ENCODE measurements at places on chromosomes 16 and 17.

DNA sequence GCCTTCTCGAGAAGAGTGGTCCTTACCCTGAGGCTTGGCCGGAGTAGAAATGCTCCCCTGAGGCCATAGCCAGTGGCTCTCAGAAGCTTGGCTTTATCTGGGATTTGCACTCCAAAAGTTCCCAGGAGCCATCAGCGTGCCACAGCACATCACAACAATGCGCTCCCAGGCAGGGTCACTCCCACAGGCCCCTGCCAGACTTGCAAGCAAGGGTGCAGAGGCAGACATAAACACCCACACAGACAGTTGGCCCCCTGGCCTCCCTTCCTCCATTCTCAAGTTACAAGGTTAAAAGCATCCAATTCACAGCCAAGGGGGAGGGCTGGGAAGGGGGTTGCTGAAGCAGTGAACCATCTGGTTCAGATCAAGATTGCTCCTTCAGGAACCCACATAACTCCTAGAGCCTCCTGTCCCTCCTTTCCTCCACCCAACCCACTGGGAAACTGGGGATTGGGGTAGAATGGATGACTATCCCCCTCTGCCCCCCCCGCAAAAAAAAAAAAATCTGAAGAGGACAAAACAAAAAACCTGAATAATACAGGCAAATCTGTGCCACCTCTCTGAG is 1.8 kb downstream of the ST3GAL2 start:
- DNase-seq, result no peak

GRCh38 chr17:76447931-76448652 is 4.9 kb downstream of the UBE2O start:
- no peak for DNase-seq

- no peak for DNase-seq
Measured at GRCh38 chr16:67181346-67181745, 2.4 kb downstream of the MATCAP1 start.

DNA sequence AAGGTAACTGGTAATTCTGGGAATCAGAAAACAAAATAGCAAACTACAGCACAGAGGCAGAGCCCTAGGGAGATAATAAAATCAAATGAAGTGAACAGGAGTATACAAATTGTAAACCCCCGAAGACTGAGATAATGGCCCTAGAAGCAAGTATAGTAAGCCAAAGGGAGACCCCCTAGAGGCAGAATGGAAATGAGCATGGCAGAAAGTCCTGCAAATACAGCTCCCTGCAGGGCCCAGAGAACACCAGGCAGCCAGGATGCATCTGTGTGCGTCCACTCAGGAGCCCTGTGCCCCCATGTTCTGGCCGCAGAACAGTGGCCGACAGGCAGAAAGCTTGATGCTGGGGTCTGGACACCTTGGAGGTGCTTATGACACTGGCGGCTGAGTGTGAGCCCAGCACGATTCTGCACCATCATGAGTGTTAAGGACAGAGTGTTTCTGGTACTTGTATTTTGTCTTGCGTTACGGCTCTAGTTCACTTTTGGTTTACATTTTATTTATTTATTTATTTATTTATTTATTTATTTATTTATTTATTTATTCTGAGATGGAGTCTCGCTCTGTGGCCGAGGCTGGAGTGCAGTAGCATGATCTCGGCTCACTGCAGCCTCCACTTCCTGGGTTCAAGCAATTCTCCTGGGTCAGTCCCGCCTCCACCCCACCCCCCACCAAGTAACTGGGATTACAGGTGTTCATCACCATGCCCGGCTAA is 48.7 kb downstream of the RGS9 start:
- DNase-seq, result no peak

- no peak for DNase-seq
Measured at GRCh38 chr17:29800457-29800856, 129.6 kb downstream of the SSH2 start.

DNA sequence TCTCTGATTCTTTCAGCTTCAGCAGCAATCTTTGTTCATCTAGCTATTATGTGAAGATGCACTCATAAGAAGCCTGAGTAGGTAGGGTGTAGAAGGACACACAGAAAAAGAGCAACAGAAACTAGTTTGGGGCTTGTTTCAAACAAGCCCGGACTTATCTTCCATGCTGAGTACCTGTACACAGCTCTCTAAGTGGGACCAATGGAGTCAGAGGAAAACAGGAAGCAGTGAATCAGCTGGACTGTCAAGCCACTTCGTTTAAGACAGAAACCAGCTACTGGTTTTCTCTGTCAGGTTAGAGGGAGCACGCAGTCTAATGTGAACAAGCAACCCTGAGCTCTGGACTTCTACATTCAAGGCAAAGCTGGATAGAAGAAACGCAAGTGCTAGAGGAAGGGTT is 16.0 kb downstream of the MAP2K6 start:
- DNase-seq, result no peak

DNA sequence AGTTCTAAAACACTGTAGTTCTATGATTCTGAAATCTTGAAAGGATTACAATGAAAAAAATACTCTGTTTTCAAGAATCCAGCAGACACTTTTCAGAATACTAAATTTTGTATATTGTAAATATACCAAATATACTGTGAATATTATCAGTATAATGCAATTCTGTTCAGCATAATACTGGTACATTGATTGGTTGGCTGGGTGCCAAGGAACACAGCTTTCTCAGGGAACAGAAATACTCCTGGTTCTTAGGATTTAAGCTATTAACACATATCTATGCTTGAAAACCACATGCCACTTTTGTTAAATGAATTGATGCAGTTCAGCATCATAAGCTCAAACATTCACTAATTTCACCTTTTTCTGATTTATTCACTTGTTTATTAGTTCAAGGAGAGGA is 2.5 kb upstream of the GINS3 start:
- DNase-seq, result no peak

DNA sequence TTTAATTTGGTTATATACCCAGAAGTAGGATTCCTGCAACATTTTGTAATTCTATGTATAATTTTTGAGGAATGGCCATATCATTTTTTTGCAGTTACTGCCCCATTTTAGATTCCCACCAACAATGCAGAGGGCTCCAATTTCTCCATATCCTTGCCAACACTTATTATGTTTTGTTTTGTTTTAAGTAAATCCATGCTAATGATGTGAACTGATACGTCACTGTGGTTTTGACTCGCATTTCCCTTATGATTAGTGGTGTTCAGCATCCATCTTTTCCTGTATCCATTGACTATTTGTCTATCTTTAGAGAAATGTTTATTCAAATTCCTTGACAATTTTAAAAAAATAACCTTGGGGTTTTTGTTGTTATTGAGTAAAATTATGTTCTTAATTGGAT is 826.4 kb downstream of the CDH11 start:
- no peak for DNase-seq

- no peak for DNase-seq
Measured at GRCh38 chr17:32267690-32268205, 2.1 kb downstream of the RHBDL3 start.

DNA sequence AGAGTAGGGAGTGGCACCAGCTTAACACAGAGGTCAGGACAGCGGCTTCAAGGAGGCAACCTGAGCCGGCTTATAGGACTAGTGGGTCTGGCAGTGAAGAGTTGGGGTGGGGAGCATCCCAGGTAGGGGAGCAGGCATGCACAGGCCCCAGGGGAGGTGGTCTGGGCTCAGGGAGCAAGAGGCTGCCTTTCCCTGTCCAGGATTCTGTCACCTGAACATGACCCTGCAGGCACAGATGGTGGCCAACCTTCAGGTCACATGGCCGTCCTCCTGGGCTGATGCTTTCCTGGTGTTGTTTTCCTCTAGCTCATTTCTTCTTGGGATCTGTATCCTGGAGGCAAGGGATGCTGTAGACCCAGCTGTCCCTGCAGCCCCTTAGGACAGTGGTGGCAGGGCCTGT is 3.5 kb upstream of the MYO15A start:
- DNase-seq, result no peak
